Activated CD8-positive, alpha-beta memory T cell treated with anti-CD3 and anti-CD28 coated beads, Interleukin-2, amount 10 ng/mL, durations not matched to agents 7 days and 5 days (primary cell): ENCODE measurements at places on chromosomes 5 and 9.

DNA sequence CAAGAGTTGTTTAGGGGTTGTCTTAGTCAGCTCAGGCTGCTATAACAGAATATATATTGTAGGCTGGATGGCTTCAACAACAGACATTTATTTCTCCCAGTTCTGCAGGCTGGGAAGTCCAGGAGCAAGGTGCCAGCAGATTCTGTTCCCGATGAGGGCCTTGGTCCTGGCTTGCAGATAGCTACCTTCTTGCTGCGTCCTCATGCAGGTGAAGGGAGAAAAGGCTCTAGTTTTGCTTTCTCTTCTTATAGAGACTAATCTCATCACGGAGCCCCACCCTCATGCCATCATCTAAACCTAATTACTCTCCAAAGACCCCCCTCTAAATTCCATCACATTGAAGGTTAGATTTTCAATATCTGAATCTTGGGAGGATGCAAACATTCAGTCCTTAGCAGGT lies 246.0 kb upstream of the ANKRD55 start:
- no peak for DNase-seq

- DNase-seq: no peak
These were observed 14.6 kb downstream of the USP20 start for GRCh38 chr9:129849901-129850300.

GRCh38 chr5:92081958-92082712 lies 699.0 kb upstream of the ARRDC3 start:
- DNase-seq: no peak

GRCh38 chr5:168734620-168735300 lies 155.6 kb upstream of the PANK3 start:
- DNase-seq: peak; percentile 31

DNA sequence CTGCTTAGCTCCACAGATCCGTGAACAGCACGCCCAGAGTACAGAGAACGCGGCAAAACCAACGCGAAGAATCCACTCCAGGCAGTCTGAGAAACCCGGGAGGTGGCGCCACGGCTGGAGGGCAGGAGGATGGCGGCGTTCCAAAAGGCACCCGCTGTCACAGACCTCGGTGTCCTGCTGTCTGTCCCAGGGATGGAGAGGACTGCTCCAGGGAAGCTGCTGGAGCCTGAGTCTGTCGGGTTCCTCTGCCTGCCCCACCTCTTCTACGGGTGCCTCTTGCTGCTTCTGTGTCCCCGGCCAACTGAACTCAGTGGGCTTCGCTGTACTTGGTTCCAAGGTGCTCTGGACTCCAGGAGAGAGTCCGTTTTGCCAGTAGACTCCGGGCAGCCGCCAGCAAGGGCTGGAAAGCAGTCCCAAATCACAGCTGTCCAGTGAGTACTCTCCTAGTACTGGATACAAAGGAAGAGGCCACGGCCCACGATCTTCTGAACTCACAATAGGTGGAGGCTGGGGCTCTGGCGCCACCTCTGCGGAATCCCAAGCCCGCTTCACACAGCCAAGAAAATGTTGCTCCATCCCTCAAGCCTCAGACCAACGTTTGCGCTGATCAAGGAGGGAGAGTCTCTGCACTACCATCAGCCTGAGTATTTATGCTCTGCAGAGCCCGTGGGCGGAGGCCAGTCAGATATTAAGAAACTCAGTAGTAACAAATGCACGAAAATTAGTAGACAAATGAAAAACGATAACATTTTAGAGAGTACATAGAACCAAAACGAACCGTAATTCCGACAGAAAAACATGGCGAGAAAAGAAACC lies 440 bp downstream of the ANXA2R start:
- peak; percentile 81 for DNase-seq

- no peak for DNase-seq
These were observed 32.3 kb upstream of the CEP72 start for GRCh38 chr5:579746-580366.

GRCh38 chr5:129069292-129069691 lies 25.3 kb upstream of the ISOC1 start:
- DNase-seq: no peak

DNA sequence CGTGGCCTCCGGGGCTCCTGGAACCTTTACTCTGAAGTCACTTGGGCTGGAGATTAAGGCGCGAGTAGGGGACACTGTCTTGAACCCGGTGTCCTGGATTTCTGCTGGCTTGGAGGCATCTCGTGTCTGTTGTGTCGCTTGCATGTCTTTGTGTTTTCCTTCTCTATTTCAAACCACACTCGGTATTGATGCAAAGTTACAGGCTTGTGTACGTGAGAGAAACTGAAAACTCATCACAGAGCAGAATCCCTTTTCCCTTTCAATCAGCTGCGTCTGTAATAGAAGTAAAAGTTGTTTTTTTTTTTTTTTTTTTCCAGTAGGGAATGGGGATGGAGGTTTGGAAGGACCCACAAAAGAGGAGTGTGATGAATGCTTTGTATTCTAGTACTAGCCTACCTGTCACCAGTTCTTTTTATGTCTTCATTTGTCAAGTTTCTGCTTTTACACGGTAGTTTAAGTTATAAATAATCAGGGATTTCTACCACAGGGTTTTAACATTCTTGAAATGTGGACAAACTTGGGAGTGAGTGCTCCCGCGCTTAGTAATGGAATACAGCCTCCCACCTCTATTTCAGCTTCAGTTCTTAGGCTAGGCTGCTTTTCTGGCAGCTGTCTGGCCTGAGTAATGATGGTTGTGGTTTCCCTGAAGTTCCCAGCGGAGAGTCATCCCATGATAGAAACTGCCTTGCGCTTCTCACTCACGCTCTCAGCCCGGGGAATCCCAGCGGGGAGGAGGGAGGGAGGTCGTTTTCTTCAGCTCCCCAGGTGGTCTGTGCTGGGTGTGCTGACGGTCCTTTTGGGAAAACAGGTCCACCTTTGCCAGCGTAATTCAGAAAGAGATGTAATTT lies 763 bp downstream of the TJP2 start:
- peak; percentile 62 for DNase-seq
